ENCODE measurements at places on chromosomes 1 and 21.

GRCh38 chr21:39375446-39375845 lies 26.6 kb upstream of the HMGN1 start:
- no peak for DNase-seq

- no peak for DNase-seq
Measured at GRCh38 chr1:60866226-60866900, 216.0 kb upstream of the NFIA start.

GRCh38 chr1:14451217-14451616 lies 147.3 kb upstream of the KAZN start:
- no peak for DNase-seq

DNA sequence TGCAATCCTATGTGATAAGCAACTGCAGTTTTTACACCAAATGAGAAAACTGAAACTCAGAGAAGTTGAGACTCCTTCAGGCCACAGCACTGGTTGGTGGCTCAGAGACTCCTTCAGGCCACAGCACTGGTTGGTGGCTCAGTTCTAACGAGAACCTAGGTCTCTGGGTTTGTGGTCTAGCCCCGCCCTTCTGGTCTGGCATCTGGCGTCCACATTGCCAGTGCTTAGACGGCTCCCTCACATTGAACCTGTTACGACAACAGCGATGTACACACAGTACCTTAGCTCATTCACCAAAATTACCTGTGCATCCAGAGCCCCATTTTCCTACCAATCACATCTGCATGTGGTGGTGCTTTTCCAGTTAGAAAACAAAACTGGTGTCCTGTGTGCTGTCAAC lies 66.1 kb downstream of the NID1 start:
- DNase-seq, result no peak

DNA sequence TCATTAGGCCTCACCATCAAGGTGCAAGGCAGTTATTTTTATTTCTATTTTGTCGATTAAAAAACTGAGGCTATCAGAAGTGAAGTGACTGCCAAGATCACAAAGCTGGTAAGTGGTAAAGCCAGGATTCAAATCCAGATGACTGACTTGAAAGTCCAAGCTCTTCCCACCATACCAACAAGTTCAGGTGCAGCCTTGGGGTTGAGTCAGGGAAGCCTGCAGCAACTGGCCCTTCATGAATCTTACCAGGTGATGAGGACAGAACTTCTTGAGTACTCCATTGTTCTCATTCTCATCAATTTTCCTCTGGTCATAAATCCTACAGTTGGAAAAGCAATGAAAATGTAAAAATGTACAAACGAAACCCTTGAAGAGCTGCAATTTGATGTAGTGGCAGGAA lies 20.2 kb downstream of the PEA15 start:
- no peak for DNase-seq

GRCh38 chr1:198929111-198929604 lies 290.3 kb downstream of the PTPRC start:
- no peak for DNase-seq

Data from 8988T (cell line).